NCI-H187 (cell line): ENCODE measurements at places on chromosomes 13 and 19.

GRCh38 chr13:32904266-32904665 is 112.0 kb upstream of the KL start:
- DNase-seq = no peak

GRCh38 chr19:48397263-48398101 is 4.0 kb downstream of the GRIN2D start:
- DNase-seq = no peak

- DNase-seq = no peak
These were observed 14.9 kb upstream of the IGLON5 start for GRCh38 chr19:51296336-51297093.

DNA sequence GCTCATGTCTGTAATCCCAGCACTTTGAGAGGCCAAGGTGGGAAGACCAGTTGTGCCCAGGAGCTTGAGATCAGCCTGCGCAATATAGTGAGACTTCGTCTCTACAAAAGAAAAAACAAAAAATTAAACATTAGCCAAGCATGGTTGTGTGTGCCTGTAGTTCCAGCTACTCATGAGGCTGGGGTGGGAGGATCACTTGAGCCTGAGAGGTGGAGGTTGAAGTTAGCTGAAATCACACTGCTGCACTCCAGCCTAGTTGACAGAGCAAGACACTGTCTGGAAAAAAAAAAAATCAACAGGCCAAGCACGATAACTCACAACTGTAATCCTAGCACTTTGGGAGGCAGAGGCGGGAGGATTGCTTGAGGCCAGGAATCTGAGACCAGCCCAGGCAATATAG is 3.9 kb upstream of the S1PR2 start:
- DNase-seq = no peak

DNA sequence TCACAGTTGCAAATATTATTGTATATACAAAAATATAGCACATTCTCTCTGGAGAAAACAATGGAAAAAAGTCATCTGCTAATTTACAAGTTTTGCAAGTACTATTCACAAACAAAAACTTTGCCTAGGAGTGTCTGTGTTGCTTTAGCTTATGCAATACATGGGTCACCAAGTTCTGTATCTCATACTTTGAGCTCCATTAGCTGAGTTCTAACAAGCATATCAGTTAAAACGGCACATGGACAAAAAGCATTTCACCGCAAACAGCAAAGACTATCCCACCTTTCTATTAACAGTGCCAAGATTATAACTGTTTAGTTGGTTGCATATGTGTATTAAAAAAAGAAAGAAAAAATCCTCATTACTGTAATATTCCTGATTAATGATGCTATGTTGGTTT is 4.6 kb downstream of the SPRY2 start:
- DNase-seq = no peak

- DNase-seq = no peak
These were observed 26.3 kb downstream of the DCAF15 start for GRCh38 chr19:13978351-13979243.

GRCh38 chr19:17420475-17420924 is 653 bp downstream of the MVB12A start:
- DNase-seq = no peak

DNA sequence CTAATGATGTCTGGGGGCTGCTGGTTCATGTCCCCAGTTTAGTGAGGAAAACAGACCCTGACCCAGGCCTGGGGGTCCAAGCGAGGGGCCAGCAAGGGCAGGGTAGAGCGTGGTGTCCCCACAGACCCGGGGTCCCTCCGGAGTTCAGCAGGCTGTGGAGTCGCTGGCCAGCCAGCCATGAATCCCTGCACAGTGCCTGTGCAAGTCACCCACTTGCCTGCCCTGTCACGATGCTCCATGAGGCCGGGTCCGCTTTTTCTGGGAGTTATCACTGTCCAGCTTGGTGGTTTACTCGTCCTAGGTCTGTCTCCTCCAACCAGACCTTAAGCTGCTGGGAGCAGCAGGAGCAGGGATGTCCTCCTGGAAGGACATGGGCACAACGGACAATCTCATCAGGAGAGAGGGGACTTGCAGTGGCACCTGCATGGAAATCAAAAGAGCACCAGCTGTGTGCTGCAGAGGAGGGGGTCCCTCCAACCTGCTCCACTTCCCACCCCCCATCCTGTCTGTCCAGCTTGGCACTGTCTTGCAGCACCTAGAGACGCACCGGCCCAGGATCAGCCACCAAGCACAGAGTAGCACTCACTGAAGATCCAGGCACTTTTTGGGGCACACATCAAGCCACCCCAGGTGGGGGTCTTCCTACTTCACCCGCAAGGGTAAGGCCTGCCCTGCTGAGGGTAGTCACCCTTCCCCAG is 121.8 kb downstream of the URI1 start:
- no peak for DNase-seq

GRCh38 chr13:45473627-45474026 is 8.9 kb downstream of the COG3 start:
- DNase-seq = no peak

- no peak for DNase-seq
These were observed 483.6 kb downstream of the PCDH20 start for GRCh38 chr13:60931858-60932546.

- DNase-seq = no peak
These were observed 710.0 kb upstream of the ARGLU1 start for GRCh38 chr13:107277911-107278310.

- no peak for DNase-seq
These were observed 366.8 kb downstream of the DCT start for GRCh38 chr13:94112731-94113130.

DNA sequence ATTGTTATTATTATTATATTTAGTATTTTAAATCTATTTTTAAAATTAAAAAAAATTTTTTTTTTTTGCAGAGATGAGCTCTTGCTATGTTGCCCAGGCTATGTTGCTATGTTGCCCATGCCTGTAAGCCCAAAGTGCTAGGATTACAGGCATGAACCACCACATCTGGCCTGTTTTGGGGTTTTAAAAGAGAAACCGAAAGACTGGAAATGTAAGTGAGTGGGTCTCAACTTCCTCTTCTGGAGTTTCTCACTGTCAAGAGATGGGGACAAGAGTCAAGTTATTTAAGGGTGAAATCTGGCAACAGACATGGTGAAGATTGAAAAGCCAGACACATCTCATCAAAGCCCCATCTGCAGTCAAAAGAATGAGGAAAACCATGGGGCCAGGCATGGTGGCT is 4.2 kb upstream of the OR7G3 start:
- no peak for DNase-seq

DNA sequence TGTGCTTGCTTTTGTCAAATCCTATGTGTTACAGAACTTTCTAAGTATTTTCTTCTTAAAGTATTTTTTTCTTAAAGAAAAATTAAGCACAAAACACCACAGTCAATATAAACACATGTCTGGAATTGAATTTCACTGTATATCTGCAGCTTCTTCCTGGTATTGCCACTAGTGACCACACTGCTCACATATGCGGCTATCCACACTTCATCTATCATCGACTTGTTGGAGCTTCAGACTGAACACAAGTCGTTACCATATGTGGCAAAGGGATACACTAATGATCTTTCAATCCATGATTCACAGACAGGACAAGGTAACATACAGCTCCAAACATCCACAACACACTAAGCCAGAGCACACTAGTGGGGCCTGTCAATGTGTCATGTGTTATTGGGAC is 498.4 kb upstream of the ARGLU1 start:
- DNase-seq = no peak

- no peak for DNase-seq
These were observed 76.0 kb upstream of the LSM14A start for GRCh38 chr19:34096020-34096915.

DNA sequence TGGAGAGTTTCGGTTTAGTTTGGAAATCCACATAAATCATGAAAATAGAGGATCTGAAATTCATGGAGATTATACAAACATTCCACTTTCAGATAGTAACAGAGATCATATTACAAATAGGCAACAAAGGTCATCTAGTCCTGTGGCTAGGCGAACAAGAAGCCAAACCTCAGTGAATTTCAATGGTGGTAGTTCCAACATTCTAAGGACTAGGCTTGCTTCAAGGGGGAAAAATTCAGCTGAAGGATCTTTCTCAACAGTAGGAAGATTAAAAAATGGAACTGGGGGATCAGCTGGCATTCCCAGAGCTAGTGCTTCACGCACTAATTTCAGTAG is 47.0 kb downstream of the FOXO1 start:
- DNase-seq = no peak
